Heart left ventricle (tissue), 16 donors: ENCODE measurements at places on chromosomes 7 and 10. TPM values are rescaled to one million over a fixed set of nuclear protein-coding genes. Genes with fewer than 3 reads are reported as not detected.

GRCh38 chr10:96967847-96968246 is 135.7 kb downstream of the LCOR start:
- DNase-seq = no peak
- no peak overlapping the region for H3K27ac ChIP-seq
- no peaks in the 10 kb centered on the region for H3K4me1 ChIP-seq
- no peak overlapping the region for H3K4me3 ChIP-seq

DNA sequence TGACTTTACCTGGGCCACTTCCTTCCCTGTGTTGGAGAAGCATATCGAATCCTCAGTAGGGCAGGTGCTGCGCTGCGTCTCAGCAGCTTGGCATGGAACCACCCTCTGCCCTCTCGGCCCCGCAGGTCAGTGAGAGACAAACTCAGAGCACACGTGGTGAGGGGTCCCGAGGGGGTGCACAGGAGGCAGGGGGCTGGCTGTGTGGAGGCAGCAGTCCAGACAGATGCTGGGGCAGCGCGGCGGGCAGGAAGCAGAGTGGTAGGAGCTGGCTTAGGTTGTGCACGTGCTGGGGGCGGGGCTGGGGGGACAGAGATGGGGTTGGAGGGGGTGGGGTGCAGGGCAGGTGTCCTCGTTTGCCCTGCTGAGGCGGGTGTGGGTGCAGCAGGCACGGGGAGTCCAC is 33.1 kb downstream of the NUB1 start:
- no peaks in the 10 kb centered on the region for H3K4me1 ChIP-seq
- H3K27me3 ChIP-seq = no peaks in the 10 kb centered on the region
- no peak for DNase-seq
- H3K4me3 ChIP-seq = no peak overlapping the region
- H3K36me3 ChIP-seq = peaks cover 6% of the 10 kb centered on the region
- H3K27ac ChIP-seq = no peak overlapping the region

DNA sequence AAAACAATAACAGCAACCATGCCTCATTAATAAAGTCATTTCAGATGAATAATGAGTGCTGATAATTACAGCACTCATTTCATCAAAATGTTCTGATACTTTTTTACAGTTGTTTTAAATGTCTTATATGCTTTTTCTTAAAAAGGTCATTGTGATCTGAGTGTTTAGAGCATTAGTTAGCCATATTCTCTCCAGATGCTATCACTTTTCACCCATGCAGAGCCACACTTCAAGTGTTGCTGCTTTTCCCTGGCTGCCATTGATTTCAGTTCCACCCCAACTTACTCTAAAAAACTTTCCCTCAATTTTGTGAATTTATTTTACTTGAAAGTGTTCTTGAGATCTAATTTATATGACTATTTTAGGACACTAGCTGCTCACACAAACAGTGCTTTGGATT is 41.8 kb downstream of the NUP205 start:
- H3K27ac ChIP-seq = no peak overlapping the region
- no peak overlapping the region for H3K4me3 ChIP-seq
- peaks cover 4% of the 10 kb centered on the region for H3K4me1 ChIP-seq
- H3K27me3 ChIP-seq = no peaks in the 10 kb centered on the region
- H3K36me3 ChIP-seq = peaks cover 93% of the 10 kb centered on the region

DNA sequence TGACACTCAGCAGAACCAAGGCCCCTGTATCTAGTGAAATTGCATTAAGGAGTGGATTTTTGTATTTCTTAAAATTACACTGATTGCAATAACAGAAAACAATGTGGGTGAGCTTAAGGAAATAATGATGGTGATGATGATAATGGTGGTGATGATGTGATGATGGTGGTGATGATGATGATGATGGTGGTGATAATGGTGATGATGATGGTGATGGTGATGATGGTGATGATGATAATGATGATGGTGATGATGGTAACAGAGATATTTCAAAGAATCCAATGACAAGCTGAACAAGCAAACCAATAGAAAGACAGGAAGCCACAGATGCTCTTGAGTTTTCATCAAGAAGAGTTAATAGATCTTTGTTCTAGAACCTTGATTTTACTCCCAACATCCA is 630.7 kb upstream of the AUTS2 start:
- no peak for DNase-seq
- no peaks in the 10 kb centered on the region for H3K36me3 ChIP-seq
- H3K27me3 ChIP-seq = peaks cover 11% of the 10 kb centered on the region
- no peaks in the 10 kb centered on the region for H3K4me1 ChIP-seq
- H3K4me3 ChIP-seq = no peak overlapping the region

DNA sequence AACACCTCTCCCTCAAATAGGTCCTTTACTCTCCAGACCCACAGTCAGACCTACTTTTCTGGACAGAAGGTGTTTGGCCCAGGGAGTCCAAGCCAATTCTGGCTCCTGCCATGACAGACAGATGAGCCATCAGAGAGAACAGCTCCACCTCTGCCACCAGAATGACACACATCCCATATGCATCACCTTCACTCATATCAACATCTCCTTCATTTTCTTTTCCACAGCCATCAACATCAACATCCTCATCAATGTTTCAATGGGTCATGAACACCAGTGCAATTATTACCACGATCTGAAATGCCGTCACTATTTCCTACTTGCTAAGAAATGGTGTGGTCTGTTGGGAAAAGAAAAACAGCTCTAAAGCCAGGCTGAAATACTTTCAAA is 67.9 kb downstream of the CCDC71L start:
- no peak overlapping the region for H3K4me3 ChIP-seq
- H3K27me3 ChIP-seq = no peaks in the 10 kb centered on the region
- no peaks in the 10 kb centered on the region for H3K36me3 ChIP-seq
- no peak for DNase-seq
- no peaks in the 10 kb centered on the region for H3K4me1 ChIP-seq

DNA sequence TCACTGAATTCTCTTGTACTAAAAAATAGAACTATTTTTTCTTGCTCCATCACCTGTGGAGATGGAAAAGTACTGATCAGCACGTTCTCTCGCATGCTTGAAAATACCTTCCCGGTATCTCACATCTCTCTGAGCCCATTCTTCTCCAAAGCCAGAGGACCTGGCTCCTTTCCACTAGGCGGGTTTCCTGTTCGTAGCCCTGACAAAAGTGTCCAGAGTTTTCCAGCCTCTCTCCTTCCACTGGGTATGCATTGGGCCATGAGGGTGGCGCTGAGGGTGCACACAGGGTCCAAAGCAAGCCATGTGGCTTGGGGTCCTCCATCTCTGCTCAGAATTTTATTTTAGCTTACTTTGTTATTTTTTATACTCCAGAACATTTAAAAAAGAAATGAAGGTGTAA is 16.3 kb upstream of the SRGN start:
- DNase-seq = no peak
- H3K4me3 ChIP-seq = no peak overlapping the region
- H3K4me1 ChIP-seq = peaks cover 3% of the 10 kb centered on the region
- H3K27ac ChIP-seq = no peak overlapping the region
- no peaks in the 10 kb centered on the region for H3K36me3 ChIP-seq

DNA sequence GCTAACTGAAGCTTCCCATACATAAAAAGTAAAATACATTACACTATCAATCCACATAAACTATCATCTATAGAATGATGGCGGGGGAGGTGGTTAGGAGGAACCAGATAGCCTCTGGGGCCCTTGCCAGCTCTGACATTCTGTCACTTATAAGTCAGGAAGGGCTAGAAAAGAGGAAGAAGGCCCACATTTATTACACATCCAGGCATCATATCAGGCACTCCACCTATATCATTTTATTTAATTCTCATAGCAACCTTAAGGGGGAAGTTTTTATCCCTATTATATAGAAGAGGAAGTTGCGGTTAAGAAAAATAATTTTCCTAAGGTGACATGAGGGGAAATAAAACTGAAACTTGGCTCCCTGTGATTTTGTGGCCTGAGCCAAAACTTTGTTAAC is 29.9 kb downstream of the HEPACAM2 start:
- no peaks in the 10 kb centered on the region for H3K36me3 ChIP-seq
- DNase-seq = no peak
- H3K4me3 ChIP-seq = no peak overlapping the region
- H3K27me3 ChIP-seq = no peaks in the 10 kb centered on the region
- no peaks in the 10 kb centered on the region for H3K4me1 ChIP-seq

DNA sequence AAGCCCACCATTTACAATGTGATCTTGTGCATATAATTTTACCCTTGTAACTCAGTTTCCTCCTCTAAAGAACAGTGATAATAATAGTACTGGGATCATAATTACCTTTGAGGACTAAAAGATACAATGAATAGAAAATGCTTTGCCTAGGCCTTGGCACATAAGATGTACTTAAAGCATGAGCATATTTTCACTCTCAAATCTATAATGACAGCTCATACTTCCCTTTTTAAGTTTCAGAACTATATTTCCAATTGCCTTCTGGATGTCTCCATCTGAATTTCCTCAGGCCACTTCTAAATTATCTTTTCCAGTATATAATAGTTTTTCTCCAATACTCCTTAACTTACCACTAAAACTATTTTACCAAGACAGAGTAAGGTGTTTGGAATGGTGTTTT is 13.3 kb upstream of the ITGB8 start:
- H3K36me3 ChIP-seq = no peaks in the 10 kb centered on the region
- H3K27me3 ChIP-seq = no peaks in the 10 kb centered on the region
- no peak overlapping the region for H3K27ac ChIP-seq
- no peak for DNase-seq
- no peak overlapping the region for H3K4me3 ChIP-seq
- no peaks in the 10 kb centered on the region for H3K4me1 ChIP-seq

- no peaks in the 10 kb centered on the region for H3K36me3 ChIP-seq
- no peak overlapping the region for H3K27ac ChIP-seq
- peak; percentile 6 for DNase-seq
- no peaks in the 10 kb centered on the region for H3K27me3 ChIP-seq
- H3K4me1 ChIP-seq = peaks cover 5% of the 10 kb centered on the region
- H3K4me3 ChIP-seq = no peak overlapping the region
These were observed 12.3 kb upstream of the C10orf71 start for GRCh38 chr10:49286686-49287085.

DNA sequence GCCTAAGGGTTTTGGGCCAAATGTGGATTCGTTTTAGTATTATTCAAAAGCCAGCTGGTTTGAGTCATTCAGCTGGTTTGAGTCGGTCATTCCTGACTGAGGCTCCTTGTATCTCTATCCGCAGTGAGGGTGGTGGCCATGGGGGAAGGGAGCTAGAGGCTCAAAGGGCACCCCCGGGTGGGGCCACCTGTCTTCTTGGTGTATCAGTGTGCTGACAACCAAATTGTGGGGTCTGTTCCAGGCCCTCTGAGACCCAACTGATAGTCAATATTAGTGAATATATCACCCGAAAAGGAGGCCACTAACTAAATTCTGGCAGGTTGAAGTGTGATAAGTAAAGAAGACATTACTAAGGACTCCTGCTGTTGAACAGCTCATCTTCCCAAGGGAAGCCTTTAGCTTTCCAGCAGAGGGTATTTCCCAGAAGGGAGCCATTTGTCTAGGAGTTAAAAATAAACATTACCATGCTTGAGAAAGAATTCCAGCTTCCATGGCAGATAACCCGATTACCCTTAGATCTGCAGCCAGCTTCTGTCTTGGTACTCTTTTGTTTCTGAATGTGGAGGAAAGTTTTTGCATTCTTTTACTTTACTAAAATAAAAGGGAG is 29.9 kb upstream of the DDX50 start:
- no peak for DNase-seq
- no peak overlapping the region for H3K27ac ChIP-seq
- no peaks in the 10 kb centered on the region for H3K36me3 ChIP-seq
- no peak overlapping the region for H3K4me3 ChIP-seq
- no peaks in the 10 kb centered on the region for H3K27me3 ChIP-seq
- H3K4me1 ChIP-seq = no peaks in the 10 kb centered on the region

DNA sequence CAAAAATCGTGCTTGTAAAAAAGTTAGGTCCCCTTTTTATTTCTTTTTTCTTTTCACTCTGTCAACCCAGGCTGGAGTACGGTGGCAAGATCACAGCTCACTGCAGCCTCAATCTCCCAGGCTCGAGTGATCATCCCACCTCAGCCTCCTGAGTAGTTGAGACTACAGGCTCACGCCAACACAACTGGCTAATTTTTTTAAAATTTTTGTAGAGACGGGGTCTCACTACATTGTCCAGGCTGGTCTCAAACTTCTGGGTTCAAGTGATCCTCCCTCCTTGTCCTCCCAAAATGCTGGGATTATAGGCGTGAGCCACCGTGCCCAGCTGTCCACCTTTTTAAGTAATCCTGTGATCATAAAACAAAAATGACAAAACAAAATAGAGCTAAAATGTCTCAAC is 19.4 kb upstream of the ARHGAP12 start:
- H3K36me3 ChIP-seq = no peaks in the 10 kb centered on the region
- no peaks in the 10 kb centered on the region for H3K27me3 ChIP-seq
- H3K27ac ChIP-seq = no peak overlapping the region
- H3K4me3 ChIP-seq = no peak overlapping the region
- no peak for DNase-seq

DNA sequence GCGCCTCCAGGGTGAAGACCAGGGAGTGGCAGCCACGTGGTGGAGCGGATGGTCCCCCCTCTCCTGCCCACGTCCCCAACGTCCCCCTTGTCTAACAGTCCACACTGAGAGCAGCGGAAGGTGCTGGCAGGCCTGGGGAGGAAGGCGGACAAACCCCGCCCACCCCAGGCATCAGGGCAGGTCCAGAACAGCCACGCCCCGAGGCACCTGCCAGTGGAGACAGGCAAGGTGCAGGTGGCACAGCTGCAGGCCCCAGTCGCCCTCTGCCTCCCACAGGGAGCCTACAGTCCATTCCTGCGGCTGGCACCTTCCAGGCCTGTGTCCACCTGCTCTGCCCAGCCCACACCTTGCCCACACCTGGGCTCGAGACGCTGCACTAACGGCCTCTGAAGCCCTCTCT is 24.9 kb downstream of the CYP2W1 start:
- DNase-seq = no peak
- no peak overlapping the region for H3K4me3 ChIP-seq
- no peaks in the 10 kb centered on the region for H3K4me1 ChIP-seq
- H3K27me3 ChIP-seq = no peaks in the 10 kb centered on the region

- no peak for DNase-seq
- H3K4me3 ChIP-seq = no peak overlapping the region
- H3K27me3 ChIP-seq = no peaks in the 10 kb centered on the region
- H3K4me1 ChIP-seq = peaks cover 6% of the 10 kb centered on the region
- H3K36me3 ChIP-seq = no peaks in the 10 kb centered on the region
These were observed 164.3 kb upstream of the AGK start for GRCh38 chr7:141386881-141387280.

- no peaks in the 10 kb centered on the region for H3K4me1 ChIP-seq
- H3K27me3 ChIP-seq = no peaks in the 10 kb centered on the region
- peak overlapping the region; percentile 9 for H3K27ac ChIP-seq
- peaks cover 12% of the 10 kb centered on the region for H3K36me3 ChIP-seq
These were observed 868 bp downstream of the MYO1G start for GRCh38 chr7:44977959-44978335.

Gene CCDC126
- 9.7 TPM for total RNA-seq

Gene LIPK
- total RNA-seq = not detected

Gene MCM10
- not detected for total RNA-seq

Gene POP7
- 41.3 TPM for total RNA-seq

Gene NYAP1
- not detected for total RNA-seq

Gene ERCC6
- 16.8 TPM for total RNA-seq

Gene TAS2R41
- total RNA-seq = not detected
